Inflammatory macrophage treated with lipopolysaccharide for 1 hour (primary cell): ENCODE measurements at places on chromosomes 4 and X.
A peak's percentile ranks its signal among the peaks of the same experiment; 100 is the strongest.

DNA sequence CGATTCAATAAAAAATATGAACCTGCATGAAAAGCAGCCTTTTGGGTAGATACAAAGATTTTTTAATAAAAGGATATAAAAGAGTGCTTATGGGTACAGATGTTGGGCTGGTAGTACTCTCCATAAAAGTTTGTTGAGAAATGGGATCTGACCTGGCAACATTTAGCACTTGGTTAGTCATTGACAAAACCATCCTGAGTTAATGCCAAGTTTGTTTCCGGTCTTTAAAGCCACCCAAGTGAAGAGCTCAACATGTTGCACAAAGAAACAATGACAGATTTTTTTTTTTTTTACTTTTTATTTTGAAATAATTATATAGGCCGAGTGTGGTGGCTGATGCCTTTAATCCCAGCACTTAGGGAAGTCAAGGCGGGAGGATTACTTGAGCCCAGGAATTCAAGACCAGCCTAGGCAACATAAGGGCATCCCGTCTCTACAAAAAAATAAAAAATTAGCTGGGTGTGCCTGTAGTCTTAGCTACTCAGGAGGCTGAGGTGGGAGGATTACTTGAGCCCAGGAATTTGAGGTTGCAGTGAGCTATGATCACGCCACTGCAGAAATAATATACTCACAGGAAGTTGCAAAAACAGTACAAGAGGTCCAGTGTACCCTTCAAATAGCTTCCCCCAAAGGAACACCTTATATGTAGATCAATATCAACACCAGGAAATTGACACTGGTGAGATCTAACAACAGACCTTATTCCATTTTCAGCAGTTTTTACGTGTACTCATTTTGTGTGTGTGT is 16.6 kb downstream of the CHST7 start:
- DNase-seq, result no peak

- no peak for DNase-seq
These were observed 69.6 kb upstream of the CXorf66 start for GRCh38 chrX:140034916-140035315.

DNA sequence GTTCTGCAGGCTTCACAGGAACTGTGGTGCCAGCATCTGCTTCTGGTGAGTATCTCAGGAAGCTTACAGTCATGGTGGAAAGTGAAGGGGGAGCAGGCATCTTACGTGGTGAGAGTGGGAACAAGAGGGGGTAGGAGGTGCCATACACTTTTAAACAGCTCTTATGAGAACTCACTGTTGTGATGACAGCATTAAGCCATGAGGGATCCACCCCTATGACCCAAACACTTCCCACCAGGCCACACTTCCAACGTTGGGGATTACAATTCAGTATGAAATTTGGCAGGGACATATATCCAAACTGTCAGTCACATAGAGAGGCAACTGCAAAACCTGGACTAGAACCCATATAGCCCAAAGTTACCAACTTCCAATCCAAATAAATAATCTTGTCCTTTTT is 43.1 kb upstream of the ZCCHC12 start:
- DNase-seq, result no peak

DNA sequence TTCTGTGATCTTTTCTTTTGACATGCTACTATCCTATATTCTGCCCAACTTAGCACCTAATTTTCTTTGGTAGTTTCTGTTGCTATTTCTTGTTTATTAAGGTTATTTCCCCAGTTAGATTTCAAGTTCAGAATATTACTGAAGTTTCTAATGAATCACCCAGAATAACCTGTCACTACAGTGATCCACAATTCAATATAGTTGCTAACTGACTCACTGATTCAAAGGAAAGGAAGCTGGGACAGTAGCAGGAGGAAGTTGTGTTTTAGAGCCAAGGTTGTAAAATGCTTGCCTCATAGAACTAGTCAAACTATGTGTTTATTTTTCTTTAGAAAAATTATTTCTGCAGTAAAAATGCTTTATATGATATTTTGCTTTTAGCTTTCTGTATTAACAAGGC is 37.4 kb downstream of the PAK3 start:
- no peak for DNase-seq

DNA sequence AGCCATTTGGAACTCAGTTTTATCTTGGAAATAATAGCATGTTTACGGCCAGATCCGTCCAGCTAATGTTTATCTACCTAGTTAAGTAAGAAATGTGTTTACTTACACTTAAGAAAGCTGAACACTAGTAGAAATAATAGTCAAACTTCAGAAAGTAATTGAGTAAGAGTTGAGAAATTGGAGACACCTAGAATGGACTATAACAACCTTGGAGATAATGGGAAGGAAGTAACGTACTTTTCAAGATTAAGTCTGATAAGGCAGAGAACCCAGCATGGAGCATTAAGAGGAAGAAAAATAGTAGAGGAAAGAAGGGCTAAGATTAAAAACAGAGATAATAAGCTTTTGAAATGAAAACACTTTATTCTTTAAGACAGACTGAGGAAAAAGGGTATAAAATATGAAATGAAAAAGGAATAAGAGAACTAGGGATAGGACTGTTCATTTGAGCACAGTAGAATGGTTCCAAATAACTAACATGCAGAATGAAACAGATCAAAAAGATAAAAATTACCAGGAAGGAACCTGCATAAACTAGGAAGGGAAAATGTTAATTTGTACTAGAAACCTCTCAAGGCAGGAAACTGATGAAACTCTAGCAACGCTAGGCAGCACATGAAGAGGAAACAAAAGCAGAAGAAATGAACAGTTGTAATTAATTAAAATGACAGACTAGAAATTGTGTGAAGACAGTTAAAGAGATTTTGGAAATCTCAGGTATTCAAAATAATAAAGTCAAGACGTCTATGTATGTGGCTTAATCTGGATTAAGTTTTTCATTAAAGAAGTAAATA is 71.7 kb downstream of the FBXW7 start:
- DNase-seq, result no peak

DNA sequence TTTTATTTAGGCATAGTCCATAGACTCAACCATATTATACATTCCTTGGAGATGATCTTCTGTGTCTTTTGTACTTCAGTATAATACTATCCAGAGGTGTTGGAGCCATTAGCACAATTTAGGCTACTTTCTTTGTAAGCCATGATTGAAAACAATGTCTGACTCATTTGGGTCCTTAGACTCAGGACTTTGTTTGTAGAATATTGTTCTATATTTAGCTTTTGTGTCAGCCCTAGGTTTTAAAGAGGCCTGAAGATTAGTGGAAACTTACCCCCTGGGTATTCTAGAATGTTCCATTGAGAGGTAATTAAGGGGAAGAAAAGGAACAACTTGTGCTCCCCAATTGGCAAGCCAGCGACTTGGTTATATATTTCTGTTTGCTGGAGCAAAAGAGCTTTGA is 145.2 kb upstream of the SCML1 start:
- DNase-seq, result no peak

DNA sequence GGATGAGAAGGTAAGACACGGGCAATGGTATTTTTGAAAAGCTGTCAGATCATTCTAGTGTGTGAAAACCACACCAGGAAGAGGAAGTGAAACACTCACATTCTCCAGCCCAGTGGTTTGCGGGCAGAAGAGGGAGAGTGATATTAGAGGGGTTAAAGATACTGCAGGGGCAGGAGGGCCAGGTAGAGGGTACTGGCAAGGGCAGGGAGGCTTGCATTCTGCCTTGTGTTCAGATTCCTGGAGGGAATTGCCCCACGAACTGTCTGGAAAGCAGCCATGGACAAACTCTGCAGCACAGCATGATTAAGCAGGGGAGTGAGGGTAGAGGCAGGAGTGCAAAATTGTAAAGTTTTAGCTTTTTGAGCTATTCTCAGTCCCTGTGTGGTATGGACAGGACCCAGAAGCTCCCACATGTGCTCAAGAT is 30.9 kb downstream of the NIPAL1 start:
- DNase-seq, result peak; percentile 8

DNA sequence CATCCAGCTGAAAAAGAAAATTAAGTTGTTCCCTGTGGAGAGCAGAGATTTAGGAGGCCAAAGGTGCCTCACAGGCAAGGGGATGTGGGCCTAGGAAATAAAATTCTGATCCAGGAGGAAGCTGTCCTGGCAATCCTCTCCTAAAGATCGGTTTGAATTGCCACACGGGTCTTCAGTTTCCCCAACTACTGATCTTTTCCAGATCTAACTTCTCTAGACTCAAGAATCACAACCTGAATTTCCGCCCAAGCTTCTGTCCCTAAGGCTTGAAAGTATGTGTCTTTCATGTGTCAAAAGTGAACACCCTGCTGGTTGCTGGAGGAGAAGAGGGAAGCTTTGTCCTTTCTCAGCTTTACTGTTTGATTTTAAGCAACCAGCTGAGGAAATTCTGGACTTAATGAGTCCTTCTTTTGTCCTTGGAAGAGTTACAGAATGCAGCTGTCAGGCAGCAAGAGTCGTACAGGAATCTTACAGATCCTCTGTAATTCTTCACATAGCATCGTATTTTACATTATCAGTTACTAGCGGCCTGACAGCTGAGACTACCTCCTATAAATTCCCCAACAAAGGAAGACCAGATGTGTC is 93.8 kb downstream of the INPP4B start:
- no peak for DNase-seq

- peak; percentile 65 for DNase-seq
These were observed 137.6 kb downstream of the EGF start for GRCh38 chr4:110049951-110050925.

DNA sequence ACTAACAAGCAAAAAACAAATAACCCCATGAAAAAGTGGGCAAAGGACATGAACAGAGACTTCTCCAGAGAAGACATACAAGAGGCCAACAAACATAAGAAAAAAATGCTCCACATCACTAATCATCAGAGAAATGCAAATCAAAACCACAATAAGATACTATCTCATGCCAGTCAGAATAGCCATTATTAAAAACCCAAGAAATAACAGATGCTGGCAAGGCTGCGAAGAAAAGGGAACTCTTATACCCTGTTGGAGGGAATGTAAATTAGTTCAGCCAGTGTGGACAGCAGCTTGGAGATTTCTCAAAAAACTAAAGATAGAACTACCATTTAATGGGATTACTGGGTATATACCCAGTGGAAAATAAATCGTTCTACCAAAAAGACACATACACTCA is 79.6 kb downstream of the MAPK10 start:
- no peak for DNase-seq

DNA sequence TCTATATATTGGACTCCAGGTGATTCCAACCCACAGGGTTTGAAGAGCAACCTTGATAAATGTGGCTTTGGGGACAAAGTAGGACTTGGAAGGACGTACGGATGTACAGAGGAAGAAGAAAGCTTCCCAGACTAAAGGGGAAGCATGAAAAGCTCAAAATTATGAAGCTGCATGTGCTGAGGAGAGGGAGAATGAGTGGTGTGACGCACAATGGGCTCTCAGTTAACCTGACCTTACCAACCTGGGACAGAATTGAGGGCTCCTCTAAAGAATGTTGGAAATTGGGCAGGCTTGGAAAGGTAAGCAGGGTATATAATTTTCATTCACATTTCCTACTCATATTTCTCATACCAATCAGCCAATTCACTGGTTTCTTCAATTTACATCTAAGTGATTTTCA is 10.5 kb upstream of the TIGD2 start:
- DNase-seq, result no peak

- no peak for DNase-seq
These were observed 116.1 kb upstream of the ARHGAP24 start for GRCh38 chr4:85358831-85359230.

DNA sequence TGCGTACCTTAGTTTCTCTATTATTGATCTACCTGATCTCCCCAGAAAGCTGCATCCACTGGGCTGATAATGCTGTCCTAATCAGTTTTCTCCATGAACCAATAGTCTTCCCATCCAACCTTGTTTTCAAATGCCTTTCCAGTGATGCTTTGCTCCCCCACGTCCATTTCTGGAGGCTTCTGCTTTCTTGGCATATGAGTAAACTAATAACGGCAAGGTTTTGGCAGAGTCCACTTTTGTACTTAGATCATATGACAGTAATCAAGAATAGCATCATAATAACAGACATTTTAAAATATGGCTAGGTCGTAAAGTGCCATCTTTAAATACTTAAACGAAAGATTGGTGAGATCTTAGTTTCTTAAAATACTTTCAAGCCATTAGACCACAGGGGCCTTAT is 38.4 kb upstream of the FAM9B start:
- DNase-seq, result no peak

DNA sequence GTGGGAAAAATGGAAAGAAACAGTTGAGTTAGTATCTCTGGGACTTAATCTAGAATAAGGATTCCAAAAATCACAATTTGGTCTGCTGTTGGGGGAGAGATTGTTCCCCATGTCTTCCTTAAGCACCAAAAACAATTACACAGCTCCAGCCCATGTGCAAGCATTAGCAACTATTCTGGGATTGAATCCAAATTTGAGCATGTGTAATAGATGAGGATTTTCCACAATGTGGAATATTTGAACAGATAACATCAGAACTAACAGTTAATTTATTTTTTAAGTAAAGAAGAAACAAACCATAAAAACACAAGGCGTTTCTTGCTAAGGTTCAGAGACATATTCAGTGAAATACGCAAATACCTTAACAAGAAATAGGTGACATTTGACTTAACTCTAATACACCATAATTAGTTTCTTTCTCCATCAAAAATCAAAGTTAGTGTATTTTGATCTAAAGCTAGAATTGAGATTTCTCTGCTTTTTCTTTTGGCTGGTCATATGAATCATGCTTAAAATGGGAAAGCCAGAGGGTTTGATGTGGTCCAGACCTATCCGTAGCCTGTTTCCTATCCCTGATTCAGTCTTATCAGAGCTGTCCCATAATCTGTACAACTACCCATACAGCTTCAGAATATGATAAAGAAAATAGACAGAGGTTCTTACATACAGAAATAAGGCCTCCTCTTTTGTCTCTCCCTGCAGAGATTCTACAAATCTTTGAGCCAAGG is 413.4 kb downstream of the PACRGL start:
- no peak for DNase-seq

DNA sequence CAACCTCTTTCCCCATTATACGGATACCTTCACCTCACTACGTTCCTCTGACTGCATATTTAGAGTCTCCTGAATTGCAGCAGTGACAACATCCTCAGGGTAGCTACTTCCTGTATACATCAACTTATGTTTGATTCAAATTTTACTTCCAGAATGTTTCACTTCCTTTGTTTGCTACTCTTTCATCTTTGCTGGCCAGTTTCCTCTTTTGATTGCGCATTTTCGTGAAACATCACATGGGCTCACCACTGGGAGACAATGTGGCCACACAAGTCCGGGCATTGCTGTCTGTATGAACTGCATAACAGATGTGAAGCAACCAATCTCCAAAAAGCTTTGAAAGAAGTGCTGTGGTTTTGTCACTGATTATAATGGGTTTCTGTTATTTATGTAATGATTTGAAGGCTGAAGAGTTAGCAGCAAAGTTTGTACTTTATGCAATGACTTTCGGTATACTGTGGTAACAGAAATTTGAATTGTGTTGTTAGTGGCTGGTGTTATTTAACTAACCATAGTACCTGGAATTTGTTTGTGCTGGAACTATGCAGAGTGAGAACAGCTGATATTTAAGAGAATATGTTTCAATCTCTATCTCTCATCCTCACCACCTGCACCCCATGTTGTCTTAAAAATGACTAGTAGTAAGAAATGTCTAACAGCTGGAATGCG is 7.4 kb downstream of the SNCA start:
- peak; percentile 92 for DNase-seq

- no peak for DNase-seq
These were observed 233.3 kb downstream of the AR start for GRCh38 chrX:67777148-67777547.

- no peak for DNase-seq
These were observed 109.7 kb downstream of the CRLF2 start for GRCh38 chrX:1102786-1103185.

GRCh38 chr4:53959343-53960120 is 104.9 kb downstream of the CHIC2 start:
- no peak for DNase-seq

- no peak for DNase-seq
These were observed 4.6 kb upstream of the CNKSR2 start for GRCh38 chrX:21369613-21370012.
